SW480 (cell line): ENCODE measurements at places on chromosomes 2 and 18.

DNA sequence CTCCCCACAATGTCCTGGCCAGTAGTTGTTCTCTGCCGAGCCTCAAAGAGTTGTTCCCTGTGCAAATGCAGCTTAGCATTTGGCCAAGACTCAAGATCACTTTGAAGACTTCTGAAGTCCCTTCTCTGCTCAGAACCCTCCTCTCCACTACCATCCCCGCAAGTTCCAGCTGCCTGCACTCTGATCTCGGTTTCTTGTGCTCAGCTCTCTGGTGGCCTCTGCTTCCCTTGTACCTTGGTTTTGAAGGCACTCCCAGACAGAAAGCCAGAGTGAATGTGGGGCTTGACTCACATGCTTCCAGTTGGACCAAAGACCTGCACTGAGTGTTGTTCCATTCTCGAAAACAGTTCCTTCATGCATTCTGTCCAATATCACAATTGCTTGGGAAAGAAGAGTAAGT lies 28.6 kb downstream of the CRACDL start:
- no peak for DNase-seq

- peak; percentile 30 for DNase-seq
These were observed 157.1 kb upstream of the LRRTM1 start for GRCh38 chr2:80461505-80462197.

- peak; percentile 42 for DNase-seq
These were observed 69.2 kb upstream of the HNRNPA3 start for GRCh38 chr2:177143444-177143843.

DNA sequence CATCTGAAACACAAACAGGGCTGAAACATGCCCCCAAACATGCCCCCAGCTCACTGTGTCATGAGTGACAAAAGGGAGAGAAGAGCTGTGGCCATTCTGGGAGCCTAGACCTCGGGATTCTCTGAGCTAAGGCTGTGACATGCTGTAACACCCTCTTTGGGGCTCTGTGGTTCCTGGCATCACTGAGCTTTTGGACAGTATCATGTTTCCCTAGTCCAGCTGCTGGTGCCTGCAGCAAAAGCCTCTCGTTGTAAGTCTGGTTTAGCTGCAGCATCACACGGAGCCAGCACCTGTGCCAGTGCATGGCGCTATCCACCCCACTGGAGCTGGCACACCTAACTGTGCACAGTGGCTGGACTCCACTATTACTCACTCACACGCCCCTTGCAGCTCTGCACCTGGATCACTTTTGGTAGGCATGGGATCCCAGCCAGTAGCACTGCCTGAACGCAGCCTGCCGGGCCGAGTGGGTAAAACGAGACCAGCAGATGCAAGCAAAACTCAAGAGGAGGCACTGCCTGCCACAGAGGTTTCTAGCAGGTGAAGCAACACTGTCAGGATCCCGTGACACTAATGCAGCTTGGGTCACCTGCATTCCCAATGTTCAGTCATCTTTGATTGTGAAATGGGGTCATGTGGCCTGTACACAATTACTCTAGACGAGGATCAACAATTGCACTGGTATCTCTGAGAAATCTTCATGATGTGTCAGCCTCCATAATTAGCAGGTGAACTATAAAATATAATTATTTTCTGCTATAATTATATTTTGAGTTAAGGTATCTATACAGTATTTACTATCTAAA lies 547.2 kb downstream of the ZNF804A start:
- no peak for DNase-seq

DNA sequence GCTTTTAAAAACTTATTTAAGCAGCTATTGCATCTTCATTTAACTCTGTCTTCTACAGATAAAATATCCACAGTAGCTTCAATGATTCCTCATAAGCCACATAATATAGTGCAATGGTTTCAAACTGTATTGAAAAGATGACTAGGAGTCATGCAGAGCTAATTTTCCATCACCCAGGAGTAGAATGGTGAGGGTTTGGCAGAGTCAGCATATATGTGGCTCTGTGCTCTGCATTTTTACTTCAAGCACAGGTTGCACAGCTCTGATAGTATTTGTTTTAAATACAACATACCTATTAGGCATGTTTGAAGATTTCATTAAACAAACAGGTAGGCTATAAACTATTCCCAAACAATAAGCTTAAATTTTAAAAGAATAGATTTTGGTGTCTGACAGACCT lies 731.9 kb upstream of the VRK2 start:
- no peak for DNase-seq

DNA sequence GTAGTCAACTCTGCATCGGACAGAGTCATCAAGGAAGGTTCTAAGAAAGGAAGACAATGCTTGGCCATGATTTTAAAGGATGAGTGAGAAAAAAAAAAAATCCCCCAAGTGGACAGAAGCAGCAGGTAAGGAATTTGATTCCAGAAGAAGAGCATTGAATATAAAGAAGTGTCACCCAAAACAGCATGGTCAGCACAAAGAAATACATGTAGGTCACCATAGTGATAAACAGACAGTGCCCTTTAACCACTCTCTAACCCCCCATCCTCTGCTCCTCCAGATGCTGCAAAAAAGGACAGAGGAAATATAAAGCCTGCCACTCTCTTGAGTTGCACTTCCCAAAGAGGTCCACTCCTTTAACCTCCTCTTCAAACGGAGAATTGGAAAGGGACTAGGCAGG lies 23.4 kb downstream of the FEZ2 start:
- DNase-seq: no peak

DNA sequence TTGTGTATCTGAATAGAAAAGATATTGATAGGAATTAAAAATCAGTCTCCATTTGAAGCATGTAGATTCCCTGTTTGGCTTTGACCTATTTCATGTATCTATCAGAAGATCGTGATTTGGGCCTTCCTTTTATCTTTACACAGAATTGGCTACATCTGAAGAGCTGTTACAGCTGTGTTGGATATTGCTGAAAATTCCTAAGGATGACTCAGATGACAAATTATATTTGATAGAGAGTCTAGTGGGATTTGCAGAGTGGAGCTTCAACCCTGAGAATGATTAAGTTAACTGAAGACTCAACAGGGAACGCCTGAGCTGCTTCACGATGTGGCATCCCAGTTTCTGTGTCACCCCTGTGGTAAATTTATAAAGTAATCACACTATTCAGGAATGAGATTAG lies 4.9 kb upstream of the COL3A1 start:
- no peak for DNase-seq

DNA sequence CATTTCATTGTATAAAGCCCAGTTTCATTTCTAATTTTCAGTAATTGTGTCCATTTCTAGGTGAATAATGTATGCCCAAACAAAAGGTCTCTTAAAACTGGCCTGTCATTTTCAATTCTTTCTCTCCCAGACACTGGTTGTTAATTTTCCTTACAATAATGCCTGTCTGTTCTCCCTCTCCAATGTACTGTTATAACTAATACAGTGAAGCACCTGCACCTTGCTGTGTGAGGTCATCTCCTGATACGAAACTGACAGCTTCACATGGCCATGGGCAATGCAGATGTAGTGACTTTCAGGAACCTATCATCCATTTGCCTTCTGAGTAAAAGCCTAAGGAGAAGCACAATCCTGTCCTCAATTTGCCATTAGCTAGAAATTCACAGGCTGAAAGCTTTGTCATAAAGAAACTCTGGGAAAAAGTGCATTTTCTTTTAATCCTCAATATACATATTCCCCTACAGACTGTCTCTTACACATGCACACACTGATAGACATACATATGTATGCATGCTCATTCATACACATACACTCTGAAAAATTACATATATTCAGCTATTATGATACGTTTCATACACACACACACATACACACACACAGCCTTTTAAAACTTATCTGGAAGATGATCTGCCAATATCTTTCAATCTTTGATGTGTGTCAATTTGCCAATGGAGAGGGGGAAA lies 1030.3 kb downstream of the TDRD15 start:
- no peak for DNase-seq

DNA sequence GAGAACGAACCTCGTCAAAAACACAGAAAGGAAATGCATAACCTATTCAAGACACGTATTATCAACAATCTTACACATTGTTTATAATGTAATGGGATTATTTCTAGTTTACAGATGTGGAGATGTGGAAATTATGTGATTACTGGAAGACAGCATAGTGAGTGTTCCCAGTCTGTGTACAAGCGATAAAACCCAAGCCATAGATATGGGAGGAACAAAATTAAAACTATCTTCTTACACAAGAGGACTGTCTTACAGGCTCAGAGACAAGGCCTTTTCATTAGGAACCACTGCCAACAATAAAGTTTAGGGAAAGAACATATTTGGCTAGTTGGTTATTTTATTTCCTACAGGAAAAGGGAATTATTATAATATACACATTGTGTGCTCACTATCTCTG lies 20.3 kb downstream of the COBLL1 start:
- no peak for DNase-seq

DNA sequence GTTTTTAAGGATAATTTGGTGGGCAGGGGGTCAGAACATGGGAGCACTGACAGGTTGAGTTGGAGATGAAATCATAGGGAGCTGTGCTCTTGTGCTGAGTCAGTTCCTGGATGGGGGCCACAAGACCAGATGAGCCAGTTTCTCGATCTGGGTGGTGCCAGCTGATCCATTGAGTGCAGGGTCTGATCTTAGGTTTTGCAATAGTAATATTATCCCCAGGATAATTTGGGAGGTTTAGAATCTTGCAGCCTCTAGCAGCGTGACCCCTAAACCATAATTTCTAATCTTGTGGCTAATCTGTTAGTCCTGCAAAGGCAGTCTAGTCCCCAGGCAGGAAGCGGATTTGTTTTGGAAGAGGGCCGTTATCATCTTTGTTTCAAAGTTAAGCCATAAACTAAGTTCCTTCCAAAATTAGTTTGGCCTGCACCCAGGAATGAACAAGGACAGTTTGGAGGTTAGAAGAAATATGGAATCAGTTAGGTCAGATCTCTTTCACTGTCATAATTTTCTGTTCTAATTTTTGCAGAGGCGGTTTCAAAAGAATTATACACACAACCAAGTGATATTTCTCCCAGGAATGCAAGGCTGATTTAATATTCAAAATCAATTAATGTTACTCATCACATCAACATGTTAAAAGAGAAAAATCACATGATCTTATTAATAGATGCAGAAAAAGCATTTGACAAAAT lies 23.0 kb downstream of the DBI start:
- DNase-seq: no peak

DNA sequence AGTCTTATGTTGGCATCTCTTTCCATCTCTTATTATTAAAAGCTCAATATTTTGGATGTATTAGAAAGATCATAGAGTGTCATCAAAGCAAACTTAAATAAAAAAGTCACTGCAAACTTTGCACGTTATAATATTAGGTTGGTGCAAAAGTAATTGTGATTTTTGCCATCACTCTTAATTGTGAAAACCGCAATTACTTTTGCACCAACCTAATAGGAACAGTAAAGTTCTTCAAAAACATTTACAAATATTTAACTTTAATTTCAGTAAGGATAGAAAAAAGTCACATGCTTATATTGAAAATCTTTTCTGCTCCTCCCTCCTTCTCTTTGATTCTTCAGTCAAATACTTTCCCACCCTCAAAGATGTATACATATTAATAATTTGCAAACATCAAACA lies 51.5 kb downstream of the ZNF521 start:
- no peak for DNase-seq

DNA sequence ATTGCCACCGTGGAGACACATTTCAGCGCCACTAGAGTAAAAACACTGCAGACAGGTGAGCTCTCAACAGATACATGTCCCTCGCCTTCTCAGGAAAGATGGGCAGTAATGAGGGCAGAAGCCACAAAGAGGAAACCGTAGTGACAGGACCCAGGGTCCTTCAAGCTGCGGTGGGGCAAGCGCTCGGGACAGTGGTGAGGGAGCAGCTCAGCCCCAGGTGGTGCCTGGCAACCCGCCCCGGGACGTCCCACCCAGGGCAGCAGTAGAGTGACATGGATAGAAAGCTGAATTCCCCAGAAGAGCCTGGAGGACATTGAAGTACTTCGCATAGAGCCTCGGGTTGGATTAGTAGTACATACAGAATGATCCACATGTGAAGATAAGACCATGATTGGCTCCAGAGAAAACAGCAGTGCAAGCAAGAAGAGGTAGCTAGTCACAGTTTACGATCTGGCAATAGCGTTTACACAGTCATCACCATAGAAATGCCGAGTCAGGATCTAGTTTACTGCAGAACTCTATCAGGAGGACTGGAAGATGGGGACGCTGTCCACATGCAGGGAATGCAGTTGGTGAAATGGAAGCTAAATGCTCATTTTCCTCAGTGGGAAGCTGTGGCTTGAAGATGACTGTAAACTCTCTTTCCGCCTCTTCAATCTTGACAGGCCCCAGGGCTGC lies 37.4 kb upstream of the ALPP start:
- DNase-seq: no peak

DNA sequence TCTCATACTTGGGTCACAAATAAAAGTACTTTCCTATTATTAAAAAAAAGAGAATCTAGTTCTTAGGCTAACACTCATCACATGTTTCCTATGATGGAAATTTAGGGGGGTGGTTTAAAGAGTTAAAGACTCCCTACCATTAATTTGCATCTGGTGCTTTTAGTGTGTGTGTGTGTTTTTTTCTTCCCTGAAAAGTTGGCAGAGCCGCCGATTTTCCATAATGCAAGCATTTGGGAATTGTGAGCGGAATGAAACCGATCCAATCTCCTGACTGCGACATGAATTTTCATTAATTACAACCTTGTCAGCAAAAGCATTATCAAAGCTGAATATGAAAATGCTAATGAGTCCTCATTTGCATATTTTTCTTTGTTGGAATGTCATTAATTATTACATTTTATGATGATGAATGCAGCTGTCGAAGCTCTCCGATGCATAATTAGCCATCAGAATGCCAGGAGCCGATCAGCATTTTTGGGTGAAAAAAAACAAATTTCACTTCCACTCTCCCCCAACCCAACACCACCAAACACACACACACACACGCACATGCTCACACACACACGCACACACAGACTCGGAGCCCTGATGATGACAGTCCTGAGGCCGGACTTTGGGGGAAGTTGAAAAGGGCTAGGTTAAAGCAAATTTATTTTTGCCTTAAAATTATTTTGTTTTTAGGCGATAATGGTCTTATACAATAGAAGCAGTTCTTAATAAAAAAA lies 165.4 kb downstream of the TCF4 start:
- DNase-seq: no peak

DNA sequence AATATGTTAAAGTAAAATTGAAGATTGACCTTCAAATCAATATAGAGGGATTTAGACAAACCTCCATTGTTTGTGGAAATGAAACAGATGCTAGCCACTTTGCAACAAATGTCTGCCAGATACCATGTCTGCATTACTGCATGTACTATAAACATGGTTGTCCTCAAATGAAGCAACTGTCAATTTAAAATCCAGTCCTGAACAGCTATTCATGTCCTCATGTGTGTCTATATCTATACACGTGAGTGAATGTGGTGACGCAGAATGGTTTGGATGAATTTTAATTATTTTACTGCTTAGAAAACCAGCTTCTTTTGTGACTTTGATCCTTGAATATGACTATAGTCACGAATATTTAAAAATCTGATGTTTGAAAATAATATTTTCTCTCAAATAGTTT lies 71.5 kb downstream of the NYAP2 start:
- no peak for DNase-seq
